ENCODE measurements at places on chromosomes 5 and 9. TPM values are rescaled to one million over a fixed set of nuclear protein-coding genes. Genes with fewer than 3 reads are reported as not detected.

DNA sequence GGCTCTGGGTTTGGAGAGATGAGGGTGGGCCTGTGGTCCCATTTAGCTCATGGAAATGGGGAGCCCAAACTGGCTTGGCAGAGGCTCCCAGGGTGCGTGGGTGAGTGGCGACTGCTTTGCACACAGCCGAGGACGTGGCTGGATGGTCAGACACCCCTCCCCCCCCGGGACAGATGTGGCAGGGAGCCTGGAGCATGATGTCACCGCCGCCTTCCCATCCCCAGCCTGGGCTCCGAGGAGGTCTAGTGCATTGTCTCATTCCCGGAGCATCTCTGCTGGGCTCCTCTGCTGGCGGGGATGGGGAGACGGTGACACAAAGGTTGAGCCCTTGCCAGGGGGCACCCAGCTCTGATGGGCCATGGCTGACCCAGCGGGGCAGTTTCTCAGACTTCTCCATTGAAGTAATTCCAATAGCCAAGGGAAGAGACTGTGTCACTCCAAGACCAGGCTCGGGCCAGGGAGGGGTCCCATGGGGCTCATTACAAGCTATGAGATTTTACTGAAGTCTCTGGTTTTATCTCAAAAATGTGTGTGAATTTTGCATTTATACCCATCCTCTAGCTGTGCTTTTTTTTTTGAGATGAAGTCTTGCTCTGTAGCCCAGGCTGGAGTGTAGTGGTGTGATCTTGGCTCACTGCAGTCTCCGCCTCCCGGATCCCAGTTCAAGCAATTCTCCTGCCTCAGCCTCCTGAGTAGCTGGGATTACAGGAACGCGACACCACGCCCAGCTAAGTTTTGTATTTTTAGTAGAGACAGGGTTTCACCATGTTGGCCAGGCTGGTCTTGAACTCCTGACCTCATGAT lies 36.1 kb downstream of the HMCN2 start:
- peak; percentile 49 for DNase-seq

Gene SPINK7
- not detected for total RNA-seq

DNA sequence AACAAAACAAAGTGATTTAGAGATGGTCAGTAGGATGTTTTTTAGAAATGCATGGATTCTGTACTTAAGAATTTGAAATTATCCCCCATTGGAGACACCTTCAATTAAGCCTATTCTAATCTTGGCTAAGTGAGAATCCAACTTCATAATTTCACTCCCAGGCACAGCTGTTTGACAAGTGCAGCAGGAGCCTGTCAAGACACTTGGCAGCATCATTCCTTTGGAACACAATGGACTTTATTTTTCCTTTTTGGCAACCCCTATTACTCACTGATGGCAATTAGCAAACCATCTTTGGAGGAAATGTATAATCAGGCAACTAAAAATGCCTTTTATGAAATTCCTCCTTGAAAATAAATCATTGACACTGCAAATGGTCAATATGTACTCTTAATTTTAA lies 194.7 kb downstream of the GLIS3 start:
- DNase-seq: no peak

GRCh38 chr9:33117306-33117705 lies 40.8 kb upstream of the SMU1 start:
- no peak for DNase-seq

DNA sequence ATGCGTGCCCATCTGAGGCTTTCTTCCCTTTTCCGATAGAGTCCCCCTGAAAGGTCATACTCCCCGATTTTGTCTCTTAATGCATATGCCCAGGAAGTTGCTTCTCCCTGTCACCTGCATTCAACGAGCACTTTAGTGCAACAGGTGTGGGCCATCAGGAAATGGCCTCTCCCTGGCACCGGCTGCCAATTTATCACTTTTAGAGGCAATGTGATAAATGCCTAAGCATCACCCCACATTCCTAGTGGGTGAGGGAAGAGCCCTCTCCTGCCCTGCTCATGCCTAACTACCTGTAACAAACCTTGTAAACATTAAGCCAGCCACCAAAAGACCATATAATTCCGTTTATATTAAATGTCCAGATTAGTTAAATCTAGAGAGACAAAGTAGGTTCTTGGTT lies 1.1 kb upstream of the SNAPC3 start:
- no peak for DNase-seq

Gene PCDHGB3
- total RNA-seq: 10.7 TPM

Gene UAP1L1
- total RNA-seq: 15.9 TPM

DNA sequence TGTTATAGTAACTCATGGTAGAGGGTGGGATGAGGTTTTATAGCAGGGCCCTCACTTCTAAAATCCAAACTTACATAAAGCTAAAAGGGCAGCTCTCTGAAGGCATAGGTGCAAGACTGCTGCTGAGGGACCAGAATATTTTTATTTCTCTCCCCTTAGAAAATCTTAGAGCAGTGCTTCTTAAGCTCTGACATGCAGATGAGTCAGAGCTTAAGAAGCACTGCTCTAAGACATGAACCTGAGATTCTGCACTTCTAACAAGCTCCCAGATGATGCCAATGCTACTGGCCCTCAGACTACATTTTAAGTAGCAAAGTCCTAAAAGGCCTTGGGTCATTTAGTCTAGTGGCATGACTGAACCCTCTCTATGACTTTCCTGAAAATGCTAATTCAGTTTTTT lies 97.6 kb upstream of the SPRY4 start:
- no peak for DNase-seq

DNA sequence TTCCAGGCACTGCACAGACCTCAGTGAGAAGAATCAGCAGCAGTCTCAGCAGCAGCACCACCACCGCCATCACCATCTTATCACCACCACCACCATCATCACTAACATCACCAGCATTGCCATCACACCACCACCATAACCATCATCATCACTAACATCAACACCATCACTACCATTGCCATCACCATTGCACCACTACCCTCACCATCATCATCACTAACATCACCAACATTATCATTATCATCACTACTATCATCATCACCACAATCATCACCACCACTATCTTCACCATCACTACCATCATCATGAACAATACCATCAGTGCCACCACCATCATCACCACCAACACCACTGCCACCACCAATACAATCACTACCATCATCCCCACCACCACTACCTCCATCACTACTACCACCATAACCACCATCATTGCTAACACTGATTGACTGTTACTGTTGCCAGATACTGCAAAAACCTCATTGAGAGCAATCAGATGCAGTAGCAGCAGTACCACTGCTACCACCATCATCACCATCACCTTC lies 61.7 kb downstream of the ABLIM3 start:
- DNase-seq: no peak

DNA sequence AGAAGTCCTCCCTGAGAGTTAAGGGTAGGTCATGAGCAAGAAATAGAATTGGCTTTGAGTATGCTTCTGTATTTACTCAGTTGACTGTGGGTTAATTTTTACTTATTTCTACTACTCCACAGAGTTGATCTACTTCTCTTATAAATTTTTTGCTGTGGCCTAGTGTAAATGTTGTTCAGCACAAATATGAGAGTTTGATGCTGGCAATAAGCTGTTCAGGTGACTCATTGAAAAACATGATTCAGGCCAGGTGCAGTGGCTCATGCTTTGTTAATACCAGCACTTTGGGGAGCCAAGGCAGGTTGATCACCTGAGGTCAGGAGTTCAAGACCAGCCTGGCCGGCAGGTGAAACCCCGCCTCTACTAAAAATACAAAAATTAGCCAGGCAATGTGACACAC lies 4.5 kb upstream of the CDK7 start:
- DNase-seq: no peak

- DNase-seq: no peak
Observed at GRCh38 chr5:43301653-43302091, 11.5 kb downstream of the HMGCS1 start.

Gene IFNA13
- total RNA-seq: not detected

DNA sequence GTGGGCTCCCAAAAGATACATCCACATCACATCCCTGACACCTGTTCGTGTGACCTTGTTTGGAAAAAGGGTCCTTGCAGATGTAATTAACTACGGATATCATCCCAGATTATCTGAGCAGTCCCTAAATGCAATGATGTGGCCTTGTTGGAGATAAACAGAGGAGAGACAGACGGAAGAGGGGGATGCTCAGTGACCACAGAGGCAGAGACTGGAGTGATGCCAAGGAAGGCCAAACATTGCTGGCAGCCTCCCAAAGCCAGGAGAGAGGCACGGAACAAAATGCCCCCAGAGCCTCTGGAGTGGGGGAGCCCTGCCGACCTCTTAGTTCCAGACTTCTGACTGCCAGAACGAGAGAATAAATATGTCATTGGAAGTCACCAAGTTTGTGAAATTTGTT lies 15.0 kb upstream of the VAV2 start:
- DNase-seq: no peak

DNA sequence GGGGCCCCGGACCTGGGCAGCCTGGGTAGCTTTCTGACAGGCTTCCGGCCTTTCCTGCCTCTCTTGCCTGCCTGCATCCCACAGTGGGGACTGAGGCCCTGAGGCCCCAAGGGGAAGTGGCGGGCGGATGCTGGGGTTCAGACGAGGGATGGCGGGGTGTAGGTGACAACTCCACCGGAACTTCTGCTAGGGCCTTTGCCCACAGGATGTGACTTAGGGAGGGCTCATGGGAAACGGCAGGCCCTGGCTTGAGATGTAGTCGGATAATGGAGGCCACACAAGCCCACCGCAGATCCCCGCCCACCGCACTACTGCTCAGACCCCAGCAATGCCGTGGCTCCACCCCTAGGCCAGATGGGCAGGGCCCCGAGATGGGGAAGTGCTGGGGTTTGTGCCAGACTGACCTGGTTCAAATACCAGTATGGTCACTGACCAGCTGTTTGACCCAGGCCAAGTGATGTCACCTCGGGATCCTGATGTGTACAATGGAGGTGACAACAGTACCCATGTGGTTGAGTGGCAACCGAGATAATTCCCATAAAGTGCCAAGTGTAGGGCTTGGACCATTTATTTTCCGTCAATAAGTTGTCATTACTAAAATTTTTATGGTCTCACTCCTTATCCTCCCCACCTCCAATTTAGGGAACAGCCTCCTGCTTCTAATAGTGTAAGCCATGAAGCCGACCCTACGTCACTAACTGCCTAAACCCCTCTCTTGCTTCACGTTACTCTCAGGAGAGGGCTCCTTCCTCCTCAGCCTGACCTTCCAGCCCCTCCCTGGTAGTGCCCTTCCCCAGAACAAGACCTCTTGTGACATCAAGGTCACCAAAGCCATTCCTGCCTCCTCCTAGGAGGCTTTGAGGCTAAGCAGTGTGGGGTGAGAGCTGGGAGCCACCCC lies 2.5 kb upstream of the CDK9 start:
- no peak for DNase-seq

DNA sequence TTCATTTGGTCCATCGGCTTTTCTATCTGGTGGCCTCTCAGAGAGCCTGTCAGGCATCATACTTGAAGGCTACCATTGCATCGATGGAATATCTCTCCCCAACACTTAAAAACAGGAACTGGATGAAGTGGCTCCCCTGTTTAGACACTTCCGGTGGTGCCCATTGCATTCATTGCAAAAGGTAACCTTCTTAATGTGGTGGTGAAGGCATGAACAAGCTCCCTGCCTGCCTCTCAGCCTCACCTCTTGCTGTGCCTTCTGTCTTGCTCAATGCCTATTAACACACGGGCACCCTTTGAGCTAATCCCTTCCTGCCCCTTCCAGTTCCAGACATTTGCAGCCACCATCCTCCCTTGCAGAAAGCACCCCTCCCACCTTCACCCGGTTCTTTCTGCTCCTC lies 233.1 kb upstream of the MSX2 start:
- no peak for DNase-seq

Gene PAXX
- total RNA-seq: 72.1 TPM

Gene PCDHGB5
- 22.4 TPM for total RNA-seq

DNA sequence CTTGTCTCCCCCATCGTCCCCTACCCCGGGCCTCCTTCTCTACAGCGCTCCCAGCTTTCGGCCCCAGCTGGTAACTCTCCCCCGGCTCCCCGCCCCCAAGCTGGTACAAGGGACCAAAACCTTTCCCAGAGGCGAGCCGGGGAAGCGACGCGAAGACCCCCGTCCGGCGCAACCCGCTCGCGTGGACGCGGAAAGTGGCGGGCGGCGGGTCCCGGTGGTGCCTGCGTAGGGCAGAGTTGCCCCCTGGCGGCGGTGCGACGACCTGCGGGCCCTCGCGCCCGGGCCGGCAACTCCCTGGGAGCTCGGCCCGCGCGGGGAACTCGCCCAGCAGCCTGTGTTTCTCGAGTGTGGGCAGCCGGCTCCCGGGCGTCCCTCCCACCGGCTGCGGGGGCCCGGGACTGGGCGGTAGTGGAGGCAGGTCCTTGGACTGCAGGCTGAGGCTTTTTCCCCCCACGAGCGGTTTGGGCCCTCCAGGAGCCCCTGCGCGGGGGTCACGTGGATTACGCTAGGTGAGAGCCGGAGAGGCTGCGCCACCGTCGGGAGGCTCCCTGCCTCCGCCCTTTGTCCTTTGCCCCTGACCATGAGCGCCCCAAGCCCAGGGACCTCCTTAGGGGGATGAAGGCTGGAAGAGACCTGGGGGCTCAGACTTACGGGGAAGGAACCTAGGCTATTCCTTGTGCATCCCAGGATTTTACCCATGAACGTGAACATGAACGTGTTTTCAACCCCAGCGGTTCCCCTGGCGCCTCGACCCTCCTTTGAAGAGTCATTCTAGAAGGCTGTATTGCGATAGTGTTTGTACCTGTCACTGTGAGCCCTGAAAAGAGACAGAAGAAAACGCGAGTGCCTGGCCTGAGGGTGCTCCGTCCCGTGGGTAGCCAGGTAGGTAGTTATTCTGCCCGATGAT lies 2.9 kb upstream of the FOXD1 start:
- no peak for DNase-seq

DNA sequence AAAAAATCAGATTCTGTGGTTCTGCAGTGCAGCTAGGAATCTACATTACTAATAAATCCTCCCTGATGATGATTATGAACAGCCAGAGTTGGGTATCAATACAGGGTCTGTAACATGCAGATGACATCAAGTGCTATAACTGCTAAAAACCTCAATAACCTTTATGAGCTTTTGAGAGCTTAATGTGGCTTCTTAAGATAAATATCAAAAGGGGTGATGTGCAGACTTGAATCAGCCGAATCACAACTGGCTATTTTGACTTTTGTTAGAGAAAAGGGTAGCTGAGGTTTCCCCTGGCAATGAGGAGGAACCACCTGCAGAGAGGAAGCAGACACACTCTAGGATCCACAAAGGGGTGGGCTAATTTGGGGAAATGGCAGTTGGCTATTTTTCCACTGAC lies 30.2 kb downstream of the CAPSL start:
- no peak for DNase-seq

GRCh38 chr5:18305288-18305924 lies 671.1 kb downstream of the TAF11L14 start:
- no peak for DNase-seq

DNA sequence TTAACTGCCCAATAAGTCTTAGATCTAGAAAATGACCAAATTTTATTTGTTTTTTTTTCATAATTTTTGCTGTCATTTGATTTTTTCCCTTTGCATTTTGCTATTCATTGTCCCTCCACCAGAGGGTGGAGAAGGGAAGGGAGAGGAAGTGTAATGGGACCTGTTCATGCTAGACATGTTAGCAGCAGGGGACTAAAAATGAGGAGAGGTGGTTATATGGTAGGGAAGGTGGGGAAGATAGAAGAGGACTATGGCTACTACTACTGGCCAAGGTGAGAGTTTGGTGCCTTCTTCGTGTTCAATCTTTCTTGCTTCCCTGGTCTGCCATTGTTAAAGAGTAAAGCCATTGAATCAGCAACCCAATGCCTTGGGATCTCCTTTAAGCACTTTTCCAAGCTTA lies 6.4 kb downstream of the GRIA1 start:
- DNase-seq: no peak

Gene NKD2
- total RNA-seq: 0.60 TPM
